ENCODE measurements at places on chromosomes 6 and 20. TPM values are rescaled to one million over a fixed set of nuclear protein-coding genes. Genes with fewer than 3 reads are reported as not detected.
A peak's percentile ranks its signal among the peaks of the same experiment; 100 is the strongest.

Gene NKAPL
- not detected for total RNA-seq

Gene TOP1
- total RNA-seq = 142 TPM

Gene SLC17A3
- not detected for total RNA-seq

DNA sequence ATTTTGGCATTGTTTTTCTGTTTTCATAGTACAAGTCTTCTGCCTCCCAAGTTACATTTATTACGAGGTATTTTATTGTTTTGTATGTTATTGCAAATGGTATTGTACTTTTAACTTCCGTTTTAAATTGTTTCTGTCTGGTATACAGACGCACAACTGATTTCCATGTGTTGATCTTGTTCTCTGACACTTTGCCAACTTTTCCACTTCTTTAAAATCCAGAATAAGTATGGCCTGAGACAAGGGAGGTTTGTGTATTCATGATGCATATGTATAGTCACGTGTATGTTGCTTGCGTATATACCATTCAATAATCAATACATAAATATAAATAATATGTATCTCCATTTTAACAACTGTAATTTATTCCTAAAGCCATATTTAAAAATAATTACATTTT, 41.2 kb downstream of the THBS2 start:
- H3K27me3 ChIP-seq = no peaks in the 10 kb centered on the region
- H3K4me1 ChIP-seq = peaks cover 4% of the 10 kb centered on the region
- no peak for DNase-seq
- H3K27ac ChIP-seq = no peak overlapping the region
- no peak overlapping the region for H3K4me3 ChIP-seq
- H3K36me3 ChIP-seq = no peaks in the 10 kb centered on the region

GRCh38 chr6:158561321-158561884, 1.5 kb downstream of the TMEM181 start:
- H3K4me3 ChIP-seq = peak overlapping the region; percentile 91
- peak overlapping the region; percentile 88 for H3K27ac ChIP-seq
- no peaks in the 10 kb centered on the region for H3K27me3 ChIP-seq

- H3K36me3 ChIP-seq = no peaks in the 10 kb centered on the region
- no peak overlapping the region for H3K4me3 ChIP-seq
- no peak overlapping the region for H3K27ac ChIP-seq
- peak; percentile 61 for DNase-seq
- H3K27me3 ChIP-seq = no peaks in the 10 kb centered on the region
Measured at GRCh38 chr20:45993197-45993951, 15.3 kb upstream of the MMP9 start.

Measured in Caco-2 (cell line).